CD4-positive, alpha-beta T cell treated with Interleukin-10 for 1 hour (primary cell): ENCODE measurements at places on chromosomes 13 and 19.

DNA sequence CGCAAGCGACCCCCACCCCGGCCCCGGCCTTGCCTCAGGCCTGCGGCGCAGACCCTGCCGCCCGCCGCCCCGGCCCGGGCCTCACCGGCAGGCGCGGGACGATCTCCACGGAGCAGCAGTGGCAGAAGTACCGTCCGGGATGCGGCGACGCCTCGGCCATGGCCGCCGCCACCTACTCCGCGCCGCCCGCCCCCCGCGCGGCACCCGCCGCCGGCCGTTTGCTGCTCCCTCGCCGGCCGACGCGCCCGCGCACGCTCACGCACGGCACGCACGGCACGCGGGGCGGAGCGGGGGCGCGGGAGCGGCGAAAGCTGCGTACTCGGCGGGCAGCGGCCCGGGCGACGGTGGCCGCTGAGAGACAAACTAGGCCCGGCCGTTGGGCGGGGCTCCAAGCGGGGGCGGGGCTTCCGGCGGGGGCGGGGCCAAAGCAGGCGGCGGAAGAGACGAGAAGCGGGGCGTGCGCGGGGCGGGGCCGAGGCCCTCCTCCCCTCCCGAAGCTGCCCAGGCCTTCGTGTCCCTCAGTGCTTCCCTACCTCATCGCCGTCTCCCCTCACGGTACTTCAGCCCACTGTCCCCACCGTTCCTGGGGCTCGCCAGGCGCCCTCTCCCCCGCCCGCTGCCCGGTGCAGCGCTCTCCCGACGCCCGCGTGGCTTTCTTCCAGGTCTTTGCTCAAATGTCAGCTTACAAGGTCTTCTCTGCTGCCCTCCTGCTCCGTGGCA, at the start of gene RNF126:
Gene RNF126 (minus strand): TSS at position 253 of the 720 bp plus-strand sequence. CDS start 93 bp downstream, at position 160.
- DNase-seq, result peak; percentile 95

DNA sequence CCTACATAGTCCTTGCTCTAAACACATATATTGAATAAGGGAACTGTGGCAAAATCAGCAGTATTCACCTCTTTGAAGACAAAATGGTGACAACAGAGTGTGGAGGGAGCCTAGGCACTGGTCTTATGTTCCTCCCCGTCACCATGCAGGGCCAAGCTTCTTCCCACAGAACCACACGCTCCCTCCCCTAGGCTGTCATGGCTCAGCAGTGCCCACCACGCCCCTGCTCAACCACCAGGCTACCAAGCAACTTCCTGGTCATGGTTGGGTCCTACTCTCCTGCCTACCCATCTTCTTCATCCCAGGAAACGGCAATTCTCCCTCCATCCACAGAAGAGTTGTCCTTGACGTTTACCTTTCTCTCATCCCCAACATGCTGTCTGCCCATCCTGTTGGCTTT, 126.1 kb downstream of the CRYL1 start:
- DNase-seq, result no peak

DNA sequence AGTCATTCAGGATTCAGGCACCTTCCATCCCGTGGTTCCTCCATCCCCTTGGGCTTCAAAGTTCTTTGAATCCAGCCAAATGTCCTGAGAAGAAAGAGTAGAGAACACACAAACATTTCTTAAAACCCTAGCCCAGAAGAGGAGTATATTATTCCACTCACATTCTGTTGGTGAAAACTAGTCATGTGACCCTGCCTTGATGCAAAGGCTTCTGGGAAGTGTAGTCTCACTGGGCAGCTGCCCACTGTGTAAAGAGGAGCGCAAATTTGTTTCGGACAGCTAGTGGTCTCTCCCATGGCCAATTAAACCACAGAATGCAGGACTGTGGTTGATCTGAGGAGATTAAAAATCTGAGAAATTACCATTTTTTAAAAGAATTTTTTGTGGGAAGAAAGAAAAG, 304.4 kb downstream of the SUCLA2 start:
- no peak for DNase-seq

DNA sequence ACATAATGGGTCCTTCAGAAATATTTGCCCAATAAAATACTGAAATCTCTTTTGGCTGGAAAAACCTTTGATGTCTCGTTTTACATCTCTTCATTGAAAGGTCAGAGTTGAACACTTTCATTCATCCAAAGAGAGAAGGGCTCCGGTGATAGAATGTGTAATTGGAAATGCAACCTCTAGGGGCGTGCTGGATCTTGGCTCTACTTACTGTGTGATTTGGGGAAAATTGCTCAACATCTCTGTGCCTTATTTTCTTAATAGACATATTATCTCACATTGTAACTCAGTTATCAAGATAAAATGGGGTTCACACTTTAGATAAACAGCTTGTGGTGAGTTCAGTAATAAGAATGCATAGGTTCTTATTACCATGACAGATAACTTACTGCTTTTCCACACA, 1444.1 kb downstream of the SLITRK5 start:
- DNase-seq, result no peak

DNA sequence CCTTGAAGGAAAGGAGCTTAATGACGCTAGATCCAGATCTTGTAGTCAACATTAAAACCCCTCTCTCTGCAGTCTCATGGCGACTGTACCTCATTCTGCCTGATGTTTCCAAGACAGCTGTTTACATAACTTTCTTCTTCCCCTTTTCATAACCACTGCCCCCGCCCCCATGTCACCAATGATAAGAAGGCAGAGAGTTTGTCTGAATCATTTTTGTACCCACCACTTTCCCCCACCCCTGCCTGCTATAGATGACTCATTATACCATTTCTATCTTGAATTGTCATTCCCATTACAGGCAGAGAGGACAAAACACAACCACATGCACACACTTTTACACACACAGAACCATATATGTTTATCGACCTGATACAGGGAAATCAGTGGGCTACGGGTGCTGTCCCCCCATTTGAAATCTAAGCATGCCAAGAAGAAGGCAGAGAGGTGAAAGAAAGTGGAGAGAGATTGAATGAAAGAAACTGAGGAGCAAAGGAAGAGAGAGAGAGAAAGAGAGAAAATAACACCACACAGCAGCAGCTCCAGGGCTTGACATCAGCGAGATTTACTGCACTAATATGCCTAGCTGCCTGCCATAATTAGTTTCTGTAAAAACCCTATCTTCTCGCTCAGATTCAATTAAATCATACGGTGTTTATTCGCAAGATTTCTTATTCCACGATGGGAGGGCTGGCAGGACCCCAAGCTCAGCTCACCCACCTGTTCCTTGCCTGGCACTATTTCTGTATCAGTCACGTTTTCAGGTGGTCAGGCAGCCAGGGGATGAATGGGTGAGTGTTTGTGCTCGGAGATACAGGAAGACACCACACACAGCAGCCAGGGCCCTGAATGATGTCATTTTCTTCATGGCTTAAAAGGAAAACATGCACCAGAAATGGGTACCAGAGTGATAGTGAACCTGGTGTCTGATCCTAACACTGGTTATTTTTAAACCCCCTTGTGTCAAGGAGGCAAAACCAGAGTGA, 114.3 kb upstream of the SERP2 start:
- DNase-seq, result peak; percentile 65

GRCh38 chr13:42035905-42036521, 12.4 kb upstream of the DGKH start:
- DNase-seq, result no peak

- no peak for DNase-seq
Measured at GRCh38 chr19:43457809-43458208, 7.6 kb downstream of the LYPD3 start.

DNA sequence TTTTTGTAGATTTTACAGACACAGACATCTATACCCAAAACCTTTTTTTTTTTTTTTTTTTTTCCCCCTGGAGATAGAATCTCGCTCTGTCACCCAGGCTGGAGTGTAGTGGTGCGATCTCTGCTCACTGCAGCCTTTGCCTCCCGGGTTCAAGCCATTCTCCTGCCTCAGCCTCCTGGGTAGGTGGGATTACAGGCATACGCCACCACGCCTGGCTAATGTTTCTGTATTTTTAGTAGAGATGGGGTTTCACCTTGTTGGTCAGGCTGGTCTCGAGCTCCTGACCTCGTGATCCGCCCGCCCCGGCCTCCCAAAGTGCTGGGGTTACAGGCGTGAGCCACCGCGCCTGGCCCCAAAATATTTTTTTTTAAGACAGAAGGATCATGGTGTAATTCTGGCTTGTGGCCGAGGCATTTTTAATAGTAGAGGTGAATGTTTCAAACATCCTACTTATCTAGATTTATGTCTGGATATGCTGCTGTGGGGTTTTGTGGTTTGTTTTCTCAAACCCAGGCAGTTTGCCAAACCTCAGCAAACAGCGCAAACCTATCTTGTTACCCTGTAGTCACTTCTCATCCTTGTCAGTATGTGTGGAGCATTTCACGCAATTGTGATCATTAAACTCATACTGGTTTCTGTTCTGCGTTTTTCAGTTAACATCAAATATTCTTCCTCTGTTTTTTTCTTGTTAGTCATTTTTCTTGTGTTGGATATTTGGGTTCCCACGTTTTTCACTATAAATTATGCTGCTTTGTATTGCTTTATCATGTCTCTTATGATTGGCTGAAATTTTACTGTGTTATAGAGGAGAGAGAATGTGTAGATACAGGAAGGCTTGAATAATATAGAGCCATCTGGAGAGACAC, 36.2 kb upstream of the GARRE1 start:
- DNase-seq, result peak; percentile 76

- peak; percentile 51 for DNase-seq
Measured at GRCh38 chr13:48304143-48304876, 759 bp downstream of the RB1 start.

GRCh38 chr19:4976401-4977298, 7.7 kb downstream of the KDM4B start:
- peak; percentile 25 for DNase-seq

GRCh38 chr13:66264971-66265370, 965.2 kb downstream of the PCDH9 start:
- no peak for DNase-seq

DNA sequence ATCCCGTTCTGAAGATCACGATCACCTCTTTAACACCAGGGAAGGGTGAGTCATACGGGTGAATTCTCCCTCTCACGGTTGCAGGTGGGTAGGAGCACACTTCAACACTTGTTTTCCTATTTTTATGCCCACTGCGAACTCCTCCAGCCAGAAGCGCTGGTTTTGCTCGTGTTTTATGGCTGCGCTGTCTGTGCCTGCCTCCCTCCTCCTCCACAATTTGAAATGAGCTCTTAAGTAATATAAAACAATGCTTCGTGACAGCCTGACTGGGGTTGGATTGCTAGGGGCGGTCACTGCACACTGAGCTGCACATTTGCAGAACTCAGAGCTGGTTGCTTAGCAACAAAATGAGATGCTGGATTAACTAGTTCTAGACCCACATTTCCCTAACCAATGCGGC, 12.9 kb downstream of the CCDC70 start:
- DNase-seq, result no peak

- no peak for DNase-seq
Measured at GRCh38 chr19:27974082-27974513, 1238.9 kb downstream of the UQCRFS1 start.

GRCh38 chr13:79725841-79726240, 244.9 kb downstream of the NDFIP2 start:
- DNase-seq, result no peak

- DNase-seq, result no peak
Measured at GRCh38 chr19:55149078-55150003, at the start of gene TNNT1. TNNT1 (minus strand) TSS chr19:55149206; CDS start chr19:55147157, 2,049 bp downstream.

GRCh38 chr19:32068793-32069192, 276.6 kb upstream of the ZNF507 start:
- DNase-seq, result no peak

DNA sequence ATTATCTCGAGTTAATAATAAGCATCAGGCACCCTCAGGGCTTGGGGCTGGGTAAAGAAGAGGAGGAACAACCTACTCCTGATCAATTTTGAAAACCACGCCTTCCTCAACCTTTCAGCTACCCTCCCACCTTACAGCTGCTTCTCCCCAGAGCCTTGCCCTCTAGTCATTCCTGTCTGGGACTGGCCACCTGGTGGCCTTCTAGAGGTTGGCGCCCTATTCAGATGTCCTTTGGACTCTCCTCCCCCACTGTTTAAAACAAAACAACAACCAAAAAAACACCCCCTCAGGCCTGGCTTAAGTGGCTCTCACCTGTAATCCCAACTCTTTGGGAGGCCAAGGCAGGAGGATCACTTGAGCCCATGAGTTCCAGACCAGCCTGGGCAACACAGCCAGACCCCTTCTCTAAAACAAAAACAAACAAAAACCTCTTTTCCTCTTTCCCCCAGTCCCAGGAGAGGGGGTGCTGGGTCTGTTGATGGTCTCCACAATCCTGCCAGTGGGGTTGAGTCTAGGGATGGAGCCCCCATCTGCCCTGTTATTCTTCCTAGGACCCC, 62.3 kb downstream of the CCDC70 start:
- DNase-seq, result no peak

GRCh38 chr19:45117167-45117594, 24.2 kb downstream of the PPP1R37 start:
- peak; percentile 35 for DNase-seq

- no peak for DNase-seq
Measured at GRCh38 chr13:41117869-41118268, 14.7 kb downstream of the KBTBD6 start.

GRCh38 chr13:34430294-34430693, 511.8 kb upstream of the NBEA start:
- DNase-seq, result no peak

- DNase-seq, result no peak
Measured at GRCh38 chr13:22499919-22500318, 680.9 kb upstream of the SGCG start.

DNA sequence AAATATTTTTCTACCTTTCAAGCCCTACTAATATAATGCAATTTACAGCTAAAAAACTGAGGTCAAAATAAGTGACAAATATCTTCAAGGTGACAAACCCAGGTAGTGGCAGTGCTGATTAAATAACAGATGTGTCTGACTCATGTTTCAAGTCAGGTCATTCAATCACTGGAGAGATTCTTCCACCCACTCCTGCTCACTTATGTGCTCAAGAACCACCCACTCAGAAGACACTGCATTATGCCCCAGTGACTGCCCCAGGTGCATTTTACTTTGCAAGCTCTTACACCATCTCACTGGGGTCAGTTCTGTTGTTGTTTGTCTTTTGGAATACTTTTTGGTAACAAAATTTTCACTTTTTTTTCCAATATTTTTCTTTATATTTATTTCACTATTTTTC, 2.2 kb downstream of the ZNF100 start:
- DNase-seq, result no peak

DNA sequence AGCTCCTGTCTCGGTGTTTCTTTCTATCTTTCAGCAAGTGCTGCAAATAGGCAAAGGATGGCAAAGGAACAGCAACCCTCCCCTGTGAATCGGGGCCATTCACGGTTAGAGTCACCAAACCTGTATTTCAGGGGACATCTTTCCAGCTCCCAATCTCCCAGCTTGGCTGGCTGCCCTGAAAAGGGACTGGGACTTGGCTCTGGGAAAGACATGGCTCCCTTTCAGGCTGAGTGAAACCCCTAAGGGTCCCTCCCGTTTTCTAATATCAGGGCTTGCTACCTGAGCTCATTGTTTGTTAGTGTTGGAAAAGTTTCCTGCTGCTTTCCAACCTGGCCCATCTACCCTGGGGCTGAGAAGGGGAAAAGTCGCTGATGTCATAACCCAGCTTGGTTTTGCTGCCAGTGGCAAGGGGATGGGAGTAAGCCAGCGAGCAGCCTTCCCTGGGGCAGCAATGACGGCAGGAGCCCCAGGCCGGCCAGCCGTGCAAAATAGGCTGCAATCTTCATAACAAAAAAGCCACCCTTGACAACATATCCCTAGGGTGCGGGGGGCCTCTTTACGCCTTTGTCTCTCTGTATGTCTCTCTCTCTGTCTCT, 29.9 kb downstream of the SERP2 start:
- no peak for DNase-seq
